ENCODE measurements at places on chromosomes 3 and 15.

- DNase-seq: peak; percentile 9
Measured at GRCh38 chr15:62164014-62164395, 1.1 kb downstream of the C2CD4B start.

- no peak for DNase-seq
Measured at GRCh38 chr15:46872286-46872980, 844.9 kb upstream of the SEMA6D start.

GRCh38 chr3:128353991-128354687 lies 112.6 kb downstream of the DNAJB8 start:
- peak; percentile 45 for DNase-seq

DNA sequence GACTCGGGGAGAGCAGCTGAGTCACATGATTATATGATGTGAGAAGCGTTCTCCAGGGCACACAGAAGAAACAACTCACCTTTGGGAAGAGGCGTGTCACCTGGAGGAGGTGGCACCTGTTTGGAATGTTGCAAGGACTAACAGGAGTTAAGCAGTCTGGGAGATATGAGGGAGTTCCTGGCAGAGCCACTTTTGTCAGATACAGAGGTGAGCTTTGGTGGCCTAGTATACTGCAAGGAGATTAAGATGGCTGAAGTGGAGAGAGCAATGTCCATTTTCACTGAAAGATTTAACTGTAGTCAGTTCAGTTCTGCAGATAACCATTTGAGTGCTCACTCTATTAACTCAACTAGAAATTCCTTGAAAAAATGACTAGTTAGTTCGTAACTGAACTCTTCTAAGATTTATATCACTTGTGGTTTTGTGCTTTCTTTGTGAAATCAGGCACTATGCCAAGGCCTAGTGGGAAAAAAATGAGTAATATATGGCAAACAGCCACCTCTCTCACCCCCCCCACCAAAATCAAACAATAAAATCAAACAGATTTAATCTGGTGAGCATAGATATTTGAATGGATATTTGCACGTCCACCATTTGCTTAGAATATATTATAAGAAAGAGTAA lies 61.3 kb downstream of the CRYBG3 start:
- DNase-seq: peak; percentile 54

GRCh38 chr3:36827133-36827532 lies 62.8 kb upstream of the DCLK3 start:
- DNase-seq: no peak

GRCh38 chr3:11582191-11582968 lies 61.3 kb downstream of the VGLL4 start:
- peak; percentile 77 for DNase-seq

DNA sequence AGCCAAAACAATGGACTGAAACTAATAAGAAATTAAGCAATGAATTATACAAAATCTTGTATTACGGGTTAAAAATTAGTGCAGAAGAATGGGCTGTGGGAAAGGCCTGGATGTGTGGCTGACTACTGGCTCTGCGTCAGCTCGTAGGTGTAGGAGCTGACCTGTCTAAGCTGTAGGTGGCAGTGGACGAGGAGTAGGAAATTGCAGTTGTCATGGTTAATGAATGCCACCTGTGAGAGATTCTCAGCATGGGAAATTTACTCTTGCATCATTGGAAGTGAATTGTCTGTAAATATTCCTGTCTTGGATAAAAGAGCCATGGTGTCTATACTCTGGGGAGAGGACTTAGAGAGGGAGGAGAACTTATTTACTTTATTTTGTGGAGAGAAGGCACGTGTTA lies 23.4 kb downstream of the CHRNA7 start:
- DNase-seq: no peak

GRCh38 chr3:49611719-49612118 lies 57.4 kb downstream of the BSN start:
- no peak for DNase-seq

All from EL (cell line).